ENCODE measurements at places on chromosomes 2 and 18.

GRCh38 chr2:124874219-124874618, 849.1 kb downstream of the CNTNAP5 start:
- DNase-seq, result no peak

DNA sequence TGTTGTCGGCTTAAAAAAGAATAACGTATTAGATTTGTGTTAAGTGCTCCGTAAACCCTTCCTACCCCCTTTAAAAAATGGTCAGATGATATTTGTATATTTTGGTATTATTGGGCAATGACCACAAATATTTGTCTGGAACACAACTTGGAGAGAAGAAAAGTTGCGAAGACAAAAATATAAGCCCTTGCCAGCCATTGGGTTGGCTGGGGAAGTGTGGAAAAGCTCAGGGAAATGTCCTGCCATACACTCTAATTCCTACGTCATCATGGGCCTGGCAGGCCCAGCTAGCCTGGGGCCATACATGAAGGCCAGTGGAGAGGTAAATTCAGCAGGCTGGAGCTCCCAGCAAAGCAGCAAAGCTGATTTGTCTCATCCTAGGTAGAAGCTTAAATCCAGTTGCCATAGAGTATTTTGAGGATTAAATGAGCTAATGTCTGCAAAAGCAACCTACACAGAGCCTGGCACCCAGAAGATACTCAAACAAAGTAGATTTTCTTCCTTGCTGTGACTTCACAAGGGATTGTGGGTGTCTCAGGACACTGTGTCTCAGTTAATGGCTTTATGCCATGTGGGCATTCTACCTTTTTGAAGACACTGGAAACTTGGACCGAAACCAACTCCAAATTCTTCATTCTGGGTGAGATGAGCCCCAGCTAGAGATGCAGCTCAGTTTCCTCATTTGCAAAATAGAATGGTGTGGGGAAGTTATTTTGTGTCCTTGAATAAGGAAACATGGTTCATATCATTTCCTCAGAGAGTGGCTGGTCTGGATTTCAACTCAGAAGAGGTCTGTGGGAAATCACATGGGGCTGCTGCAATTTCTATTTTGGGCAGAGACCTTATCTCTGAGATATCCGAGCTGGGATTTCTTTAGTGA, 87.9 kb upstream of the MAP4K3 start:
- no peak for DNase-seq

DNA sequence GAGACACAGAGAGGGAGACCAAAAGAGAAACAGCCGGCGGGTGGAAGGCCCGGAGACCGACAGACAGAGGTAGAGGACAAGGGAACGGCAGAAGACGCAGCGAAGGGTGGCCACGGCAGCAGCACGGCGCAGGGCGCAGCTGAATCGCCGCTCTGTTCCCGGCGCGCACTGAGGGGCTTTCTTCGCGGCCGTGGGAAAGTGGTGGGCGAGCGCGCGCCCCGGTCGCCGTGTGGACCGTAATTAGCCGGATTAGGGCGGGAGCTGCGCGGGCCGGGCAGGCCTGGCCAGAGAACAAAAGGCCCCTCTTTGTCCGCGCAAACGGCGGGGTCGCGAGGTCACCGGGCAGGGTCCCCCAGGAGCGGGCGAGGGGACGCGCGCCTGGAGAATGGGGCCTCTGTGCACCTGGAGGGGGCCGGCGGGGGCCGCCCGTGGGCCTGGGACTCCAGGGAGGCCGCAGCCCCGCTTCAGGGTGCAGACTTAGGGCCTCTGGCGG, 158.3 kb downstream of the ZFP36L2 start:
- no peak for DNase-seq

DNA sequence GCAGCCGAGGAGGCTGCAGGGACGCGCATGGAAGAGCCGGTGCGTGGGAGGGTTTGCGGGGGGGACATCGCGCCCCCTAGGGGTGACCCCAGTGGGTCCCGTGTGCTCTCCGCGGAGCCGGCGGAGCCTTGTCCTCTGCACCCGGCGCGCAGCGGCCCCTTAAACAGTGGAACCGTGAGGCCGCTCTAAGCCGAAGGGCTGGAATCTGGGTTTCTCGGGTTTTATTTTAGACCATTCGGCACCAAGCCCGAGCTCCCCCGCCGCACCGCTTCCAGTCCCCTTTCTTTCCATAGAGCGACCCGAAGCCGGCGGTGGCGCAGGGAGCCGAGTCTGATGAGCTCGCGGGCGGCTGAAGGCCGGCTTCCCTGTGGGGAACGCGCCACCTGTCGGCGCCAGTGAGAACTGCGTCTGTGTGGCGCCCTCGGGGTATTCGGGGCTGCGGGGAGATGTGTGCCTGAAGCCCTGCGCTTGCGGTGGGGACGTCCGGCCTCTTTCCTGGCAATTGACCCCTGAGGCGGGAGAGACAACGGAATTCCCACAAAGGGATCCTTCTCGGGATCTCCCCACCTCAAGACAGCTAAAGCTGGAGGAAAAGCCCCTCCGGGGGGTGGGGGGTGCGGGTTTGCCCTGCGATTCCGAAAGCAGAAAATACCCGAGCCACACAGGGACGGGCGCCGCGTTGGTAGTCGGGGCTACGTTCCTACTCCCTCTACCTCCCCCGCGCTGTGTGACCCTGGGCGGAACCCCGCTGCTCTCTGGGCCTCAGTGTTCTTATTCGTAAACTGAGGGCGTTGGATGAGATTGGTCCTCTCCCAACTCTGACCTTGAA, 8.2 kb upstream of the EN1 start:
- DNase-seq, result peak; percentile 57

GRCh38 chr2:98522854-98523253, 78.2 kb downstream of the INPP4A start:
- no peak for DNase-seq

DNA sequence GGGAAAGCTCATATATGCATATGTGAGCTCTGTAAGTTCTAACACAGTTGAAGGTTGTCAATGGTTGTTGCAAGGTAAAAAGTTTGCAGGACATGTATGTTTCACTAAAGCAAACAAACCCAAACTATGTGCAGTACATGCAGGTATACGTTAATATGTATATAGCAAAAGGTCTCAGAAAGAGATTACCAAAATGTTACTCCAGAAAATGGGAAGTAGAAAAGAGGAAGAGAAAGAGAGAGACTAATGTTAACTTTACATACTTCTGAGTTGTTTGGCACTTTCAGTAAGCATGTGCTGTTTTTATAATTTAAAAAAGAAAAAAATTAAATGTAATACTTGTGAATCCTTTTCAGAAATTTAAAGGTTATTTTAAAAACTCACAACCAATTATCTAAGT, 32.8 kb upstream of the PEX13 start:
- no peak for DNase-seq

DNA sequence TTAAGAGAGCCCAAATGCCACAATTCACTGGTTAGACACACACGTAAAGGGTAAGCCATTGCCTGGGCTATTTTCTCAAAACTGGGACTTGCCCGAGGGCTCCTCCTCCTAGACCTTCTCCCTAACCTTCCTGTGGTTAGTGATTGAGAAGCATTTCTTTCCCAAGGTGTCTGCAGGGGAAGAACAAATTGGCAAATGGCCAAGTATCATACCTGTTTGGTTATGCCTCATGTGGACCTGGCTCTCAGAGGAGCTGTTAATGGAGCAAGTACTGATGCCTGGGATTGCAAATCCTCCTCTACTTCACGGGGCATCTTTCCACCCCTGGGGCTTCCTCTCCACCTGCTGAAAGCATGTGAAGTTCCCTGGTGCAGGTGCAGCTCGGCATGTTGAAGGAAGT, 187.5 kb upstream of the CYRIA start:
- no peak for DNase-seq

DNA sequence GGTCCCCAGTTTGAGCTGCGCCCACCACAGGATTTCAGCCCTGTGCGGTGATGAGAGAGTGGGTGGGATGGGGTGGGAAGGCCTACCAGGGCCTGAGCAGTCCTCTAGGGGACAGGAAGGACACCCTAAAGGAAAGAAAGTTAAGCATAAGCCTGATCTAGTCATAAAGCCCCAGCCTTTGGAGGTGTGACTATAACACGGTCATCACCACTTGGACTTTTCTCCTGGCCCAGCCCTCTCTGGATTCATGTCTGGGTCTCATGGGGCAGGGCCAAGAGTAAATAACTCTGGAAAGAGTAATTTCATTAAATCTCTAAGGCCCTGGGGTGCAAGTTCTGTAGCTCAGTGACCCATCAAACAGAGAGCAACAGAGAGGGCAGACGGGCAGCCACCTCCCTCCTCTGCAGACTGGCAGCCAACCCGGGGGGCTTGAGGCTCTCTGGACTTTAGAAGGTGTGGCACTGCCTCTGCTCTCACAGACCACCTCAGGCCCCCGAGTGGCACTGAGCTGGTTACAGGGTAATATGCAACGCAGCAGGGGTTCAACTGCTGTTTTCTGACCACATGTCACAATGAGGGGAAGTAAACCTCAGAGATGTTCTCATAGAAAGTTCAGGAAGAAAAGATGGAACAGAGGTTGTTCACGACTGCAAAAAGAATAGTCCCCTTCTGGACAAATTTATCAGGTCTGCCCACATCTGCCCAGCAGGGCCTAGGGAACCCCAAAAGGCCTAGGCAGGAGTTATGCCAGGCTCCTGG, 41.5 kb downstream of the TGFA start:
- no peak for DNase-seq

- no peak for DNase-seq
Measured at GRCh38 chr2:162221064-162221463, 22.2 kb downstream of the FAP start.

DNA sequence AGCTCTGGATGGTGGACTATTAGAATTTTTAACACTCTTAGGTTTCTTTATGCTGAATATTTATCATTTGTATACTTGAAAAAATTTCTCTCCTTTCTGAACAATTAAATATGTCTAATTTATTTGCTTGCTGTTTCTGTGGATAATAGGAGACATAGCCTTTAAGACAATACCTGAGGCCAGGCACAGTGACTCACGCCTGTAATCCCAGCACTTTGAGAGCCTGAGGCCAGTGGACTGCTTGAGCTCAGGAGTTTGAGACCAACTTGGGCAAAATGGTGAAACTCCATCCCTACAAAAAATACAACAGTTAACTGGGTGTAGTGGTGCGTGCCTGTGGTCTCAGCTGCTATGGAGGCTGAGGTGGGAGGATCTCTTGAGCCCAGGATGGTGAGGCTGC, 54.7 kb downstream of the FAM117B start:
- no peak for DNase-seq

DNA sequence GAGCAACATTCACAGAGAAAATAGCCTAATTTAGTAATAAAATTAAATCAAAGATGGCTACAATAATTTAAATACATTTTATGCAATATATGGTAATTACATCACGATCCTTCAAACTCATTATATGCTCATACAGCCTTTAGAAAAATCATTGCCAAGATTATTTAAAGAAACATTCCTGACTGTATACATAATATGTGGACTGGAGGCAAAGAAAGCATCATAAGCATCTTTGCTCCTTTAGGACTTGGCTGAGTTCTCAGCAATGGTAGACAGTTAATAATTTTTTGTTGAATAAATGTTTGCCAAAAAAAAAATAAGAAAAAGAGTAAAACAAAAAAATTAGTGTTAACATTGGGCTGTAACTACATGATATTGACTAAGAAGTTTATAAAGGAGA, 26.9 kb downstream of the NCKAP5 start:
- DNase-seq, result no peak

- DNase-seq, result no peak
Measured at GRCh38 chr2:238688193-238689153, 159.4 kb upstream of the TWIST2 start.

GRCh38 chr2:227374158-227374557, 4.9 kb downstream of the TM4SF20 start:
- no peak for DNase-seq

DNA sequence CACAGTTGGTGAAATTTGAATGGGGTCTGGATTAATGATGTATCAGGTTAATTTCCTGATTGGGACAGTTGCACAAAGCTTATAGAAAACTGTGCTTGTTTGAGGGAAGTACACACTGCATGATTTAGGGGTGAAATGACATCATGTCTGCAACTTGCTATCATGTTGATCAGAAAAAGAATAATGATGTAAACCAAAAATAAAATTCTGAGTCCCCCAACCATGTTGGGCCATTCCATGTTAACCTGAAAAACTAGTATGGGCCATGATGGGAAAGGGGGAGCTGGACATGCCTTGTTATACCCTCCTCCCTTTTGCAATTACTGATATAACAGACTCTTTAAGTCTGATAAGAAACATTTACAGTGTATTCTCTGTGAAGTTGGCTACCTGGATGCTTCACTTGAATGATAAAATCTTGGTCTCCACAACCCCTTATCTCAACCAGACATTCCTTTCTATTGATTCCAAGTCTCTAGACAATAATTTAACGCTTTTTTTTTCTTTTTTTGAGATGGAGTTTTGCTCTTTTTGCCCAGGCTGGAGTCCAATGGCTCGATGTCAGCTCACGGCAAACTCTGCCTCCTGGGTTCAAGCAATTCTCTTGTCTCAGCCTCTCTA, 4.2 kb upstream of the INO80B start:
- DNase-seq, result no peak

DNA sequence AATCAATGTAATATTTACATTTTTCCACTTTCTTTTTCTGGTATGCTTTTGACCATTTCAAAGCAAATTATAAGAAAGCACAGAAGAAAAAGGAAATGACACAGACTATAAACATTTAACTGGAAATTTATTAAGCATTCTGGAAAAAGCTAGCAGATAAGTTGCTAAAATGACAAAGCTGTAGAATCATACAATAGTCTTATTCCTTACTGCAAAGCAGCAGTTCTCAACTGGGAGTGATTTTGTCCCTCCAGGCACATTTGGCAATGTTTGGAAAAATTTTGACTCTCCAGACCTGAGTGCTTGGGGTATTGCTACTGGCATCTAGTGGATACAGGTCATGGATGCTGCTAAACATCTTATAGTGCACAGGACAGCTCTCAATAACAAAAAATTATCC, 75.1 kb downstream of the MBD5 start:
- no peak for DNase-seq

- no peak for DNase-seq
Measured at GRCh38 chr2:230930149-230930780, 5.2 kb upstream of the GPR55 start.

- DNase-seq, result no peak
Measured at GRCh38 chr2:117726747-117727146, 87.7 kb upstream of the DDX18 start.

- DNase-seq, result no peak
Measured at GRCh38 chr2:40202798-40203400, 249.0 kb downstream of the SLC8A1 start.

- DNase-seq, result no peak
Measured at GRCh38 chr2:120847700-120848321, 112.1 kb downstream of the GLI2 start.

DNA sequence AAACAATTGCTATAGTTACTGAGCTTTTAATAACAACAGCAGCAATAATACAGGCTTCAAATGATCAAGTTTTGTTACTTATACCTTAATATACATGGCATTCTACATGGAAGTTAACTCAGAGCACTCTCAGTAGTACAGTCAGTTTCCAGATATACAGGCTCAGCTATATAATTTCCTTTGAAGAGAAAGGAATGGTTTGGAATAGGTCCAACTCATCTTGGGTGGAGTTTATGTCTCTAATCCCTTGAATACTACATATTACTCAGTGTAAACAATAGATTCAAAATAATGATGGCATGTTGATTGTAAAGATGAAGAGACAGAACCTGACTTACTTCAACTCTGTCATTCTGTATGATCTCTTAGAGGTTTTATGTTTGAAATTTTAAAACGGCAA, 174.9 kb downstream of the EPHA4 start:
- no peak for DNase-seq
